IgD-negative memory B cell (primary cell): ENCODE measurements at places on chromosomes 16 and 17. TPM values are rescaled to one million over a fixed set of nuclear protein-coding genes. Genes with fewer than 3 reads are reported as not detected.

UNC13D gene
- 42.0 TPM for polyA plus RNA-seq

SLC12A3 gene
- polyA plus RNA-seq = 1.6 TPM

MYH11 gene
- 3.9 TPM for polyA plus RNA-seq

CAPNS2 gene
- polyA plus RNA-seq = not detected

MC1R gene
- polyA plus RNA-seq = 0.93 TPM

SHCBP1 gene
- 1.6 TPM for polyA plus RNA-seq

ZNF594 gene
- 2.1 TPM for polyA plus RNA-seq

MTSS2 gene
- polyA plus RNA-seq = 0.06 TPM

BCL6B gene
- polyA plus RNA-seq = 0.33 TPM

ADAP2 gene
- polyA plus RNA-seq = 5.0 TPM

ZNF205 gene
- polyA plus RNA-seq = not detected

ZDHHC1 gene
- polyA plus RNA-seq = 0.33 TPM

TGFB1I1 gene
- 0.59 TPM for polyA plus RNA-seq

C16orf74 gene
- polyA plus RNA-seq = 39.7 TPM

NLE1 gene
- polyA plus RNA-seq = 6.0 TPM

ADAD2 gene
- polyA plus RNA-seq = not detected

NUDT21 gene
- polyA plus RNA-seq = 57.2 TPM

CFAP97D1 gene
- polyA plus RNA-seq = not detected

KRTAP2-1 gene
- not detected for polyA plus RNA-seq

CNTROB gene
- 11.0 TPM for polyA plus RNA-seq

NAGS gene
- polyA plus RNA-seq = 0.64 TPM

CLEC18C gene
- polyA plus RNA-seq = not detected

FBXO31 gene
- 22.1 TPM for polyA plus RNA-seq

SRCIN1 gene
- not detected for polyA plus RNA-seq

RAC3 gene
- polyA plus RNA-seq = not detected

EVPLL gene
- not detected for polyA plus RNA-seq

MT1F gene
- polyA plus RNA-seq = 9.7 TPM

SAMD14 gene
- polyA plus RNA-seq = 0.15 TPM

TLCD3B gene
- polyA plus RNA-seq = not detected

CD300LB gene
- not detected for polyA plus RNA-seq

SCGB1C2 gene
- not detected for polyA plus RNA-seq

NUP88 gene
- polyA plus RNA-seq = 188 TPM

ASPA gene
- not detected for polyA plus RNA-seq

NOG gene
- 1.3 TPM for polyA plus RNA-seq

HS3ST6 gene
- polyA plus RNA-seq = not detected

PRSS33 gene
- polyA plus RNA-seq = not detected

CCL17 gene
- not detected for polyA plus RNA-seq

MYL4 gene
- not detected for polyA plus RNA-seq

ZG16 gene
- not detected for polyA plus RNA-seq

CD300E gene
- 0.11 TPM for polyA plus RNA-seq

CRYM gene
- not detected for polyA plus RNA-seq

SPATA32 gene
- polyA plus RNA-seq = 0.34 TPM
